ENCODE measurements at places on chromosomes 5 and 9. TPM values are rescaled to one million over a fixed set of nuclear protein-coding genes. Genes with fewer than 3 reads are reported as not detected.

The CER1 gene
- not detected for total RNA-seq

The SPAAR gene
- total RNA-seq, result not detected

The CCDC171 gene
- 6.1 TPM for total RNA-seq

The NDOR1 gene
- total RNA-seq, result 5.1 TPM

The LCN6 gene
- total RNA-seq, result not detected

The SLC6A7 gene
- total RNA-seq, result not detected

The IL31RA gene
- not detected for total RNA-seq

The IRX1 gene
- total RNA-seq, result 7.6 TPM

The MCTP1 gene
- 2.9 TPM for total RNA-seq

The SVEP1 gene
- total RNA-seq, result 0.56 TPM

The PLAC8L1 gene
- total RNA-seq, result not detected

The WDR31 gene
- 3.2 TPM for total RNA-seq

The CREBRF gene
- 14.3 TPM for total RNA-seq

The GLRA1 gene
- not detected for total RNA-seq

The THG1L gene
- 15.1 TPM for total RNA-seq

The ATP6V1G1 gene
- 253 TPM for total RNA-seq

The APBA1 gene
- 3.4 TPM for total RNA-seq

The DMRT3 gene
- 0.41 TPM for total RNA-seq

The HTR4 gene
- not detected for total RNA-seq

The NUDCD2 gene
- total RNA-seq, result 30.0 TPM

The PRXL2C gene
- 4.2 TPM for total RNA-seq

The GDA gene
- 2.7 TPM for total RNA-seq

The AMBP gene
- total RNA-seq, result not detected

The DCP2 gene
- total RNA-seq, result 123 TPM

The TTLL11 gene
- total RNA-seq, result 0.75 TPM

The FGD3 gene
- total RNA-seq, result 0.68 TPM

The HTR1A gene
- not detected for total RNA-seq

The TXNDC8 gene
- not detected for total RNA-seq

The FABP6 gene
- 0.50 TPM for total RNA-seq

The TSSK1B gene
- total RNA-seq, result not detected

The GABRP gene
- total RNA-seq, result 0.03 TPM

The PDGFRB gene
- total RNA-seq, result 8.9 TPM

The FYB1 gene
- not detected for total RNA-seq

The SPINK6 gene
- total RNA-seq, result not detected

The SV2C gene
- total RNA-seq, result 0.06 TPM

The STC2 gene
- total RNA-seq, result 25.3 TPM

The PTPDC1 gene
- total RNA-seq, result 14.4 TPM

The ESM1 gene
- not detected for total RNA-seq

The LMX1B gene
- 0.19 TPM for total RNA-seq

The C5 gene
- total RNA-seq, result 4.5 TPM

The CRB2 gene
- 18.5 TPM for total RNA-seq

The MEGF10 gene
- total RNA-seq, result 1.3 TPM

The SLC45A2 gene
- 0.06 TPM for total RNA-seq

The C1QTNF3 gene
- total RNA-seq, result 6.4 TPM
